CD4-positive, alpha-beta memory T cell (primary cell): ENCODE measurements at places on chromosomes 11 and 22.
A peak's percentile ranks its signal among the peaks of the same experiment; 100 is the strongest.

DNA sequence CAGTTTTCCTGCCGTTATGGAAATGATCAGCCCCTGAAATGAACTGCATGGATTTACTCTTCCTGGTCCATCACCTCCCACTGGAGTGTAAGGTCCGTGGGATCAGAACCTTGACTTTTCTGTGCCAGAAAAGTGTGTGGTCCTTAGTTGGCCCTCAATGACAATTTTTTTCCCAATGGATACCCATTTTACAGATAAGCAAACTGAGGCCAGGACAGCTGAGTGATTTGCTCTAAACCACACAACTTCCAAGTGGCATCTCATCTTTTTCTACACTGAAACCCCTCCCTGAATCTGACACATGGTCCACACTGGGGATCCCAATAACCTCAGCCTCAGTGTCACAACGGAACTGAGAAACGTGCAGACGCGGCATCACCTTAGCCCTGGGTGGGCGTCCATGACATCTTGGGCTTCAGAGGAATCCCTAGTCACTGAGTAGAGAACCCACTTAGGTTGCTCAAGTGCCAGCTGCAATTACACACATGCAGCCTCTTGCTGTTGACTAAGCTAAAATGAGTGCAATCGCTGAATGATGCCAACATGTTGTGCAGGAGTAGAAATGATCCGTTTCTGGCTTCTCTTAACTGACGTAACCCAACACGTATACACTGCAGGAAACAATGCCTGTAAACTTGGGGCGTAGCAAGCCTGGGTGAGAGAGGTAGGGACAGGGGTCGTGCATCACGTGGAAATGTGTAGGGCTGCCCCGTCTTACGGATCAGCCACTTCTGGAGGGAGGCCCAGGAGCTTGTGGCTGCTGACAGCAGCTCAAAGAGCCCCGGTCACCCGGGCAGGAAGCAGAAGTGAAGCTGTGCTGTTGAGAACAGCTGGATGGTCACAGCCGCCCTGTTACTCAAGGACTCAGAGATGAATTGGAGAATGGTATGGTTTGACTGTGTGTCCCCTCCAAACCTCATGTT lies 136.3 kb downstream of the SHANK2 start:
- H3K36me3 ChIP-seq: no peaks in the 10 kb centered on the region
- no peaks in the 10 kb centered on the region for H3K27me3 ChIP-seq
- H3K4me1 ChIP-seq: no peaks in the 10 kb centered on the region

DNA sequence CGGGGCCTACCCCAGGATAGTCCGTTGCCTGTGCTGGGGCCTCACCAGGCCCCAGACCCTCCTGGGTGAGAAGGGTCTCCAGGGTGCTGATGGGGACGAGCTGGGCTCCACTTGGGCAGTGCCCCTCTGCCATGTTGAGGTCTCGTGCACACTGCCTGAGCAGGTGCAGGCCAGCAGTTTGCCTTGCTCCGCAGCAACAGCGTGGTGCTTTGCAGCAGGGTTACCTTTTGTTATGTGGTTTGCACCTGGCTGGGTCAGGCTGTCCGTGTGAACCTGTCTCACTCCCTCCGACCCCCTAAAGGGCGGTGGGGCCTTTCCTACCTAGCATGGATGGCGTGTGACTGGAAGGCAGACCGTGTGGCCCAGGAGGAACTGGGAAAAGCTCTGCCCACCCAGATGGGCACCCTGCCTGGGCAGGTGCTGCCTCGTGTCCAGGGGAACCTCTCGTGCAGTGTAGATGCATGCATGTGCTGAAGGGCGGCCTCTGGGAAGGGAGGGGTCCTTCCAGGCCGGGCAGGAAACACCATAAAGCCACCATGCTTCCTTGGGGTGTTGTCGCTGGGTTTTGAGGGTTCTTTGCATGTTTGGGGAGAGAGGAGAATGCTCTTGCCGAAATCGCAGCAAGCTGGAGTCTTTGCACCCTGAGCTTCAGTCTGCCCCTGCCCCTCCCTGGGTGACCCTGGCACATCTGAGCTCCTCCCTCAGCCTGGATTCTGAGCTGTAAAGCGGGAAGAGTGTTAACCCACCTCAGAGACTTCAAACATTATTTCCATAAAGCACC lies 75.4 kb upstream of the PPARA start:
- DNase-seq: no peak
- H3K4me3 ChIP-seq: no peak overlapping the region
- no peaks in the 10 kb centered on the region for H3K27me3 ChIP-seq
- H3K27ac ChIP-seq: no peak overlapping the region
- H3K36me3 ChIP-seq: no peaks in the 10 kb centered on the region

GRCh38 chr11:68498321-68498720 lies 37.8 kb downstream of the PPP6R3 start:
- no peaks in the 10 kb centered on the region for H3K27me3 ChIP-seq
- no peaks in the 10 kb centered on the region for H3K36me3 ChIP-seq
- no peak overlapping the region for H3K27ac ChIP-seq
- DNase-seq: no peak
- no peak overlapping the region for H3K4me3 ChIP-seq

GRCh38 chr22:27170491-27170890 lies 513.1 kb downstream of the MIAT start:
- H3K27me3 ChIP-seq: peaks cover 4% of the 10 kb centered on the region
- no peaks in the 10 kb centered on the region for H3K36me3 ChIP-seq
- no peak overlapping the region for H3K4me3 ChIP-seq
- H3K27ac ChIP-seq: no peak overlapping the region
- DNase-seq: no peak
- H3K4me1 ChIP-seq: no peaks in the 10 kb centered on the region

GRCh38 chr11:118916842-118917388 lies 8.8 kb downstream of the BCL9L start:
- H3K27me3 ChIP-seq: no peaks in the 10 kb centered on the region
- DNase-seq: peak; percentile 28
- no peaks in the 10 kb centered on the region for H3K36me3 ChIP-seq
- H3K27ac ChIP-seq: peak overlapping the region; percentile 99
- peaks cover 97% of the 10 kb centered on the region for H3K4me1 ChIP-seq

- peaks cover 20% of the 10 kb centered on the region for H3K4me1 ChIP-seq
- H3K27me3 ChIP-seq: no peaks in the 10 kb centered on the region
- no peak overlapping the region for H3K27ac ChIP-seq
These were observed 81.9 kb upstream of the PICALM start for GRCh38 chr11:86150847-86151173.

DNA sequence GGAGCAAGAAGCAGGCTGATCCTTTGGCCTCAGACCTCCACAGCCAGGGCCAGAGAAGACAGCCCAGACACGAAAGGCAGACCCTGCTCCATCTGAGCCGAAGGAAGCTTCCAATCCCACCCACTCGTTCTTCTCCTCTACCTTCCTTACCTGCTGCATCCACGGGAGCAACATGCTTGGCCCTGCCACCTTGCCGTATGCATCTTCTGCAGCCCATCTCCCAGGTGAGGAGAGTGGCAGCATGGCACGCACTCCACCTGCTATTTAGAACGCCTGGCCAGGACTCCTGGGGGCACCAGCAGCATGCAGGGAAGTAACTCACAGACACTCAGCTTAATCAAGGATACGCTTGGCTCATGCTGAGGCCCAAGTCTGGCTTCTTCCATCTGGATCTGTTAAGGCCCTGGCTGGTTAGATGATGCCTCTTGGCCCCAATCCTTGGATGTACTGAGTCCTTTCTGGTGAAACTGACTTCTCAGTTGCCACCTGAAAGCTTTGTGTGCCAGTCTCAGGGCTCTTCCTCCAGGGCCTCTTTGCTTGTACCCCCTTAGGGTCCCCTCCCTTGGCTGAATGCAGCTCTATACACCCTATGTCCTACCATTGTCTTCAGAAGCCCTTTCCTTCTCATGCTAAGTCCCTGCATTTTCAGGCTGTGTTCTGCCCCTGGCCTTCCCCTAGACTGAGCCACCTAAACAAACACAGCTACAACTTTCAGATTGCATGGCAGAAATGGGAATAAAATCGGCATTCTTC lies 604.9 kb downstream of the BUD13 start:
- no peak for DNase-seq
- no peaks in the 10 kb centered on the region for H3K4me1 ChIP-seq
- no peaks in the 10 kb centered on the region for H3K36me3 ChIP-seq
- H3K27me3 ChIP-seq: no peaks in the 10 kb centered on the region
- no peak overlapping the region for H3K4me3 ChIP-seq

GRCh38 chr11:126837581-126837980 lies 163.0 kb downstream of the KIRREL3 start:
- H3K27me3 ChIP-seq: no peaks in the 10 kb centered on the region
- no peak overlapping the region for H3K27ac ChIP-seq
- no peak for DNase-seq
- H3K4me1 ChIP-seq: no peaks in the 10 kb centered on the region
- no peaks in the 10 kb centered on the region for H3K36me3 ChIP-seq
- H3K4me3 ChIP-seq: no peak overlapping the region

- H3K4me3 ChIP-seq: no peak overlapping the region
- no peaks in the 10 kb centered on the region for H3K27me3 ChIP-seq
- no peaks in the 10 kb centered on the region for H3K36me3 ChIP-seq
These were observed 59.6 kb upstream of the SHANK2 start for GRCh38 chr11:71311928-71312510.

DNA sequence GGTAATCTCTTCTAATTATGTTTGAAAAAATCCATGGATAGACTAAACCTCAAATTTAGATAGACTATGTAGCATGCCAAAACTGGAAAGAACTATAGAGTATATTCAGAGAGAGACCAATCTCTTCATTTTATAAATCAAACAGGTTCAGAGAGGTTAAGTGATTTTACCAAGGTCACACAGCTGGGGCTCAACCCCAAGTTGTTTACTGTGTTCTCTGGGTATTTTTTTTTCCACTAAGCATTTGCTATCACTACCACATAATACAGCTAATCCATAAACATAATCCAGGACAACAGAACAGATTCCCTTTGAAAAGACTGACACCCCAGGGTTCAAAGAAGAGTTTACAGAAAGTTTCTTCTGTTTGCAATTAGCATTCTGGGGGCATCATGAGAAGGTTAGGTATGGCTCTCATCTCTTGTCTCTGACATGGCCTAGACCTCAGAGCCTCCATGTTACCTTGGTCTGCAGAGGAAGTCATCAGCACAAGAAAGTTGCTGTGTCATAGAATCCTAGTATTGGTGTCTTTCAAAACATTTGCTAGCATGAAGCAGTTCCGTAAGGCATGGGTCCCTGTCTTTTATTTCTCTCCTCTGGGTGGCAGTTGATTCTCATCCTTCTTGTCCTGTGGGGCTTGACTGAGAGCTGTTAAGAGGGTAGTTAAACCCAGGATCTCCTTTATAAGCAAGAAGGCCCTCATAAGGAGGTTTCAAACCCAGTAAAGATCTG lies 94.5 kb upstream of the HSD17B12 start:
- DNase-seq: no peak
- H3K36me3 ChIP-seq: no peaks in the 10 kb centered on the region
- H3K4me3 ChIP-seq: no peak overlapping the region
- no peak overlapping the region for H3K27ac ChIP-seq

DNA sequence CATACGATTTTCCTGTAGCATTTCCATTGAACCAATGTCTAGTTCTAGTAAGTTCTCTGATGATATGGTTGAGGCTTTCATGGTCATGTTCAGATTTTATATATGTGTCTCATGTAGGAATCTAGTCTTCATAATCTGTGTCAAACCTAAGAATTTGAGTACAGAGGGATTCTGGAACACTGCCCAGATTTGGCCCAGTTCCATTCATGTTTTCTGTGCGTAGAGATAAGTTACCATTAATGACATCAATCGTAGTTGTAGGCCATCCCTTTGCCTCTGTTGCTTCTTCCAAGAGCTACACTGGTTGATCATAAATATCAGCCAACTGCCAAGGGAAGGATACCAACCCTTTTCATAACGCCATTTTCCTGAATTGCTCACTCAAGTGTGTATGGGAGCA lies 23.3 kb downstream of the ST3GAL4 start:
- no peak overlapping the region for H3K4me3 ChIP-seq
- H3K27ac ChIP-seq: no peak overlapping the region
- H3K4me1 ChIP-seq: no peaks in the 10 kb centered on the region
- no peaks in the 10 kb centered on the region for H3K36me3 ChIP-seq

DNA sequence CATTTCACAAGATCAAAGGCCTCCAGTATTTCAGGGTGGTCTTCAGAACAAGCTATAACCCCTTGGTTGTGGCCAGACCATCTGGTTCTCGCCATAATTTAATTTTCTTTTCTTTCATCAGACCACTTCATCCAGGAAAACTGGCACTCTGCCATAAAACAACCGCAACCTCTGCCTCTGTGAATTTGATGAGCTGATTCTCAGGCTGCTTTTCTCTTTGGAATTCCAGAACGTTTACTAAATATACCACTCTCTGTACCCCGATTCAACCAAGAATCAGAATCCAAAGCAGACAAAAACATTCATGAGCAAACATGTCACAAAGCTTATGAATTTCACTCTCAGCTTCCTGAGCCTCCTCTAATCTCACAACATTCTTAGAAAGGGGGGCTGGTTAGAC lies 331.8 kb upstream of the SYN3 start:
- H3K27me3 ChIP-seq: no peaks in the 10 kb centered on the region
- no peaks in the 10 kb centered on the region for H3K4me1 ChIP-seq
- no peak overlapping the region for H3K4me3 ChIP-seq
- H3K36me3 ChIP-seq: no peaks in the 10 kb centered on the region
- DNase-seq: no peak
- no peak overlapping the region for H3K27ac ChIP-seq

DNA sequence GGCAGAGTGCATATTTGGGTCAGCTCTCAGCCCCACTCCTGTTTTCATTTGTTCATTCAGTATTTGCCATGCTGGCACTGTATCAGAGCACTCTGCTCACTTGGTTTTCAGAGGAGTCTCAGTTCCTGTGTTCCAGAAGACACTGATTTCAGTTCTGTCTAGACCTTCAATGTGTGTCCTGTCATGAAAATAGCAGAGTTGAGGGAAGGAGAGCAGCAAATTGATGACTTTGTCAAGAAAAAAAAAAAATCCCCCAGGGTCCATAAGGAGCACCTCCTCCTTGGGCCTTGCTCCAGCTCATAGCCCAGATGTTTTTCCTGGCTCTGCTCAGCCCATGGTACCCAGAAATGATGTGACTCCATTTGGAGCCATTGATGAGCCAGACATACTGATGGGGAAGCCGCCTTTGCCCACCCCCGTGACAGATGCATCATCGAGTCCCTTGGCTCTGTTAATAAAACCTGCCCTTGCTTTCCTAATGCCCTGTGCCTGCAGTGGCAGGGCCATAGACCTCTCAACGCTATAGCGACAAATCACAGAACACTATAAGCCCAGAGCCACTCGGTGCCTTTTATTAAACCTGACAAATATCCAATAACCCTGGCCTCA lies 107.0 kb downstream of the PKNOX2 start:
- H3K27me3 ChIP-seq: no peaks in the 10 kb centered on the region
- H3K4me3 ChIP-seq: no peak overlapping the region
- no peaks in the 10 kb centered on the region for H3K4me1 ChIP-seq
- H3K27ac ChIP-seq: no peak overlapping the region
- DNase-seq: no peak
- no peaks in the 10 kb centered on the region for H3K36me3 ChIP-seq
